Activated CD8-positive, alpha-beta memory T cell treated with anti-CD3 and anti-CD28 coated beads for 48 hours (primary cell): ENCODE measurements at places on chromosomes 16 and 17.

GRCh38 chr17:34578016-34578415 lies 1.4 kb upstream of the TMEM132E start:
- no peak for DNase-seq

GRCh38 chr17:81477173-81477572 lies 35.4 kb downstream of the ACTG1 start:
- no peak for DNase-seq

DNA sequence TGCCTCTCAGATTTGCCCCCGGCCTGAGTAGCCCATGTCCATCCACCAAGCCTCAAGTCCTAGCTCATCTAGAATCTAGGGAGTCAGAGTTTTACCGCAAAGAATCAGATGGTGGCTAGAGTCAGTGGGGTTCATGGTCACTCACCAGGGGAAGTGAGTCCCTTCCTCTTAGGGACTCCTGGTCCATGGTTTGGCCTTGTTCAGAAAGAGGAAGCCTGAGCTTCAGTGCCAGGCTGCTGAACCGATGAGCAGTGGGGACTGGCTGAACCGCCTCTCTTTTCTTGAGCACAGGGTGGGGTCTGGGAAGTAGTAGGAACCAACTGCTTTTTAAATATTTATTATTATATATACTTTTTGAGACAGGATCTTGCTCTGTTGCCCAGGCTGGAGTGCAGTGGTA lies 160.3 kb downstream of the NTN1 start:
- DNase-seq = no peak

GRCh38 chr17:80724775-80725266 lies 180.2 kb downstream of the RPTOR start:
- no peak for DNase-seq

- no peak for DNase-seq
These were observed 13.2 kb downstream of the IL4R start for GRCh38 chr16:27326738-27327585.

GRCh38 chr17:57517273-57517631 lies 227.8 kb downstream of the CCDC182 start:
- DNase-seq = no peak

GRCh38 chr16:69199382-69199781 lies 12.4 kb downstream of the SNTB2 start:
- DNase-seq = no peak

DNA sequence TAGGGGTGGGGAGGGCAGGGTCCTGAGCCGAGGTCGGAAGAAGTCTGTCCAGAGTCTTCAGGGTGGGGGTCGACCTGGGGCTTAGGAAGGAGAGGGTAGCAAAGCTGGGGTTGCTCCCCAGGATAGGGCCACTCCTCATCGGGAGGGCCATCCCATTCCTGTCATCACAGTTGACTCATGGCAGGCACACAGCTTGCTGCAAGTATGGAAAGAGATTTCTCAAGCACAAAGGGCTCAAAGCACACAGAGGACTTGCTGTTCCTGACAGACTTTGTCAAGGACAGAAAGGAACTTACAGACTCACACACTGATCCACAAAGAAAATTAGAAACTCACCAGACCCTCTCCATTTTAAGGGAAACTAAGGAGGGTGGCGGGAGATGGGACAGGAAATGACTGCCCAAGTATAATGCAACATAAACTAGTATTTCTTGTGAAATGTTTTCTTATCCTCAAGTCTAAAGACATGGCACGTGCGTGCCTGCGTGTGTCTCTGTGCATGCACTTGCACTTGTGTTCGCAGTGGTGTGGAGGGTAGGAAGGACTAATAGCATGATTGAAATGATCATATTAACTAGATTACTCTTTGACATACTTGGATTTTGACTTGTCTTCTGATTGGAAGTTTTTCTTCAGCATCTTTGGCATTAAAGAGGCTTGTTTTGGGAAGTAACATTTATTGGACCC lies 2.4 kb downstream of the AOC2 start:
- DNase-seq = no peak

GRCh38 chr16:27624154-27625049 lies 74.5 kb downstream of the KATNIP start:
- no peak for DNase-seq

- no peak for DNase-seq
These were observed 60.6 kb downstream of the RAB11FIP4 start for GRCh38 chr17:31452101-31452500.

DNA sequence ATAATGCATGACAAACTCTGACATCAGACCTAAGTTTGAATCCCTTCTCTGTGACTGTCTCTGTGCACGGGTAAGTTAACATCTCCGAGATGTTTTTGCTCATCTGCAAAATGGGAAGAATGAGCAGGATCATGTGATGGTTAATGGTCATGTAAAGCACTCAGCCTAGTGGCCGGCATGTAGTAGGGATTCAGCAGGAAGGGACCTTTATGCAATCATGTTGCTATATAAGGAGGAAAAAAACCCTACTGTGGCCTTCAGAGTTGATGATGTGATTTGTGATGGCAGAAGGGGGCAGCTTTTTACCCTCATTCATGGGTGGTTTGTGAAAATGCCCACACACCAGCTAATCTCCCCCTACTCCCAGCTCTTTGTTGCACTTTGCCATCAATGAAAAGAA lies 24.1 kb downstream of the CLEC16A start:
- no peak for DNase-seq

- DNase-seq = no peak
These were observed 86.1 kb upstream of the RBFOX1 start for GRCh38 chr16:7246578-7246977.

GRCh38 chr17:1511756-1512321 lies 4.6 kb downstream of the INPP5K start:
- DNase-seq = no peak

GRCh38 chr17:49986396-49987289 lies 8.4 kb downstream of the DLX3 start:
- DNase-seq = no peak

DNA sequence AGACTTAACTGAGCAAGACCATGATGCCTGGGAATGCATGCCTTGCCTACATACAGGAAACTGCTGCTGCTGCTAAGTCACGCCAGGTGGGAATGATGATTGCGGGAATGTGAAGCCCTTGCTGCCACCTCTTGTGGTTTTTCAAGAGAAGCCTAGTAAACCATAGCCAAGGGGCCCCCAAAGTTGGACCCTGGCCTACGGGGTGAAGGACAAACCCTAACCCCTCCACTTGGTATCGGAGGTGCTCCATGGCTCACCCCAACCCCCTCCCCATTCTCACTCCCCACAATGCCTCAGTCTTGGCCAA lies 233.9 kb downstream of the ZNF423 start:
- DNase-seq = no peak

- DNase-seq = no peak
These were observed 33.9 kb downstream of the SPECC1 start for GRCh38 chr17:20043021-20043420.

DNA sequence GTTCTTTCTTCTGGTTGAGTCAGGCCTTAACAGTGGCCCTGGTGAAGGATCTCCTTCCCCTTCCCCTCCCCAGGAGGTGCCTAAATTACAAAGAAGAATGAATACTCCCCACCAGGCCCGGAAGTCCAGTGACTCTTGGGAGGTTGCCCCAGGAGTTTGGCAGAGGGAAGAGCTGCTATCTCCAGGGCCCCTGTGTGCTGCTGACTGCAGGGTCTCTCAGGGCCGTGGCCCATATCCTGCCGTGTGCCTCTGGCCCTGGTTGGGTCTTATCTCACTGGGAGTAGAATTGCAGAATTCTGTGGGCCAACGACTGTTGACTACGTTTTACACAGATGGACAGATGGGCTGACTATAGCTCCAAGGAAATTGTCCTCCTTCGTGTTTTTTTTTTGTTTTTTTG lies 28.0 kb downstream of the AKAP1 start:
- no peak for DNase-seq

GRCh38 chr16:66474750-66475199 lies 47.7 kb downstream of the BEAN1 start:
- DNase-seq = no peak

GRCh38 chr17:65441053-65441605 lies 120.3 kb downstream of the AXIN2 start:
- no peak for DNase-seq

DNA sequence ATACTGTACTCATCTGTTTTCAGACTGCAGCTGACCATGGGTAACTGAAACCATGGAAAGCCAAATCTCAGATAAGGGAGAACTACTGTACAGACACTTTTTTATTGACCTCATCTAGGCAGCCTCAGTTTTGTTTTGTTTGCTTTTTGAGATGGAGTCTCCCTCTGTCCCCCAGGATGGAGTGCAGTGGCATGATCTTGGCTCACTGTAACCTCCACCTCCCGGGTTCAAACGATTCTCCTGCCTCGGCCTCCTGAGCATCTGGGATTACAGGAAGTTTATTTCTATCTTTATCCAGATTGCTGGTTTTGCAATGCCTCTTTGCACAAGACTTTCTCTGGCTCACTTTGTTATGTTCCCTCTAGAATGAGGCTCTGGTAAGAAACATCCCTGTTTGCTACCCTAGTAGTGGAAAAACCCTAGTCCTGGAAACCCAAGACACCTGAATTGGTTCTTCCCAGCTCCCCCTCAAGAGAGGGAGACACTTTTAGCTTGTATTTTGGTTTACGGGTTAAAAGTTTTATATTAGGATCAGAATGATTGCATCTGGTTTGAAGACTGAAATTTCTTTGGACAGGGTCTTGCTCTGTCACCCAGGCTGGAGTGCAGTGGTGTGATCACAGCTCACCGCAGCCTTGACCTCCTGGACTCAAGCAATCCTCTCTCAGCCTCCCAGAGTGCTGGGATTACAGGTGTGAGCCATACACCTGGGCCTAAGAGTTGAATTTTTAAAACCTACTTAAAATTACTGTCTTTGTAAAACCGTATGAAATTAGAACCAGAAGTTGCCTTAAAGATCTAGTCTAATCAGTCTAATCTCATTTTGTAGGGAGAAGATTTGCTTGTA lies 38.9 kb downstream of the ZNF207 start:
- no peak for DNase-seq

DNA sequence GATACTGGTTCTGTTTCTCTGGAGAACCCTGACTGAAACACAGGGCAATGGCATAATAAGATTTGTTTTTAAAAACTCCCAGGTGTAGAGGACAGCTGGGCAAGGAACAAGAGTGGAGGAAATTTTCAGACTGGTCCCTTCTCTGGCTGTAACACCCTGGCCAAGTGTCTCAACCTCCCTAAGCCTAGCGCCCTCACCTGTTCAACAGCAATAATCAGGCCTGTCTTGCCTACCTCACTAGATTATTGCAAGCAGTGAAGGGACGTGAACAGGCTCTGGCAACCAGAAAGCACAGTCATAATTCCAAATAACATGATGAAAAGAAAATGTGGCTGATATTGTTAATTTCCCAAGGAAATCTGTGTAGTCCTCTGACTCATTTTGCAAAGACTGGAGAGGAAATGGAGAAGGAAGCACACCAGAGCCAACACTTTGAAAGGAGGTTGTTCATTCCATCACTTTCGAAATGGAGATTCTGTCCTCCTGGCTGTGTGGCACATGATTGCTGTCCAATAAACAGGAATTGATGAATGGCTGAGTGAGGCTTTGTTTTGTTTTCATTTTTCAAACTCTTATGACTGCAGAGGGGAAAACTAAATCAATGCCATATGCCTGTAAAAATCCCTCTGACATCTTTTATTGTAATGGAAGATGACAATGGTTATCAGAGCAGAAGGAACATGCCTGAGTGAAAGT lies 87.5 kb upstream of the HLF start:
- no peak for DNase-seq

DNA sequence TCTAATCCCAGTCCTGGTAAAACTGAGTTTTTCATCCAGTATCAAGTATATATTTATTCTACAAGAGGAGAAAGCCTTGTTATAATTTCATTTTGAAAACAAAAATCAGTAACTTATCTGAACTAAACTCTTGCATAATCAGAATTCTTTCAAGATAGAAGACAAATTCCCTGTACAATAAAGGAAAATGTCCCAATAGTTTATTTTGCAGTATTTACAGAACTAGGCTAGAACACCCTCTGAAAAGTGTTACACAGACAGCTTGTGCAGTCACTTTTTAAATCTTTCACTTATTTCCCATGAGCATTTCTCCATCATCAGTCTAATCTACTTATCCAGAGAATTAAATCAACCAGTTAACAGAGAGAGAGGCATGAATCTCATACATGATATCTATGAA lies 48.5 kb downstream of the SPOP start:
- DNase-seq = no peak

GRCh38 chr17:61595418-61596186 lies 4.6 kb upstream of the NACA2 start:
- DNase-seq = no peak

GRCh38 chr16:64478252-64478906 lies 643.5 kb downstream of the CDH11 start:
- DNase-seq = no peak

DNA sequence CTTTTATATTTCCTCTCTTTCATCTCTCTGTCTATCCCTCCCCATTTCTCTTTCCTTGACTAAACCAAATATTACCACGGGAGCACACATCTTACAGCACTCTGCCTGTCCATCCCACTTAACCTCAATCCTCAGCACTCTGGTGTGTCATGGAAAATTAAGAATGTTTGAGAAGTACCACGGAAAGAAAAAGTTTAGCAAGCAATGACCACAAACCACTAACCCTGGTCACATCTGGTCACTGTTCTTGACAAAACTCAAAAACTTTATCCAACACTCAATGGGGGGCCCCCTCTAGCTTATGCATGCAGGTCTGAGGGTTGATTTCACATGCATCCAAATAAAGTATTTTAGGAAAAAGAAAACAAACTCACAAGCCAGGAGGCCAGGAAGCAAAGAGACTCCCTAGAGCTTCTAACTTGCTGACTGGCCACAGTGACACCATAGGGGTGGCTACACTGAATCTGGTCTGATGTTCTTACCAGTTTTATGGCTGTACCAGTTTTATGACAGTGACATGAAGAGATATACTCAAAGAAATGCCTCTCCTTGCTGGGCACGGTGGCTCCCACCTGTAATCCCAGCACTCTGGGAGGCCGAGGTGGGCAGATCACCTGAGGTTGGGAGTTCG lies 229.2 kb downstream of the STX8 start:
- no peak for DNase-seq

DNA sequence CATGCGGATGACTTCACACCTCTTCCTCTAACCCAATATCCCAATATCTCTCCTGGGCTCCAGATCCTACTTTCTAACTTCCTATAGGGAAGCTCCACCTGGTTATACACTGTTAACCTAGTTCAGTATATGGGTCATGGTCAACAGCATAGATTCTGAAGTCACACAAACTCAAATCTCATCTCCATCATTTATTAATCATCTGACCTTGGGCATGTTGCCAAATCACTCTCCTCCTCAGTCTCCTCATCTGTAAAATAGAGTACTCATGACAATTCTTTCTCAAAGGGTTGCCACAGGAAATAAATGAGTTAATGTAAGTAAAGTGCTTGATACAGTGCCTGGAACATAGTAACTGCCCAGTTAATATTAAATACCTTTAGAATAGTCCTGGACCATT lies 593 bp upstream of the CD300E start:
- no peak for DNase-seq

- no peak for DNase-seq
These were observed 88.5 kb downstream of the HELZ start for GRCh38 chr17:67156269-67157199.

DNA sequence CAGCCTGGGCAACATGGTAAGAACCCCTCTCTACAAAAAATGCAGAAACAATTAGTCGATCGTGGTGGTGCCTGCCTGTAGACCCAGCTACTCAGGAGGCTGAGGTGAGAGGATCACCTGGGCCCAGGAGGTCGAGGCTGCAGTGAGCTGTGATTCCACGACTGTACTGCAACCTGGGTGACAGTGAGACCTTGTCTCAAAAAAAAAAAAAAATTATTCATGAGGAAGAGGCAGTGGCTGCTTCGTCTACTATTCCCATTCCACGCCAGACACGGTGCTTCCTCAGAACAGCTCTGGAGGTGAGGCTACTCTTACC lies 52.2 kb upstream of the GSE1 start:
- no peak for DNase-seq

GRCh38 chr17:79544142-79544914 lies 66.5 kb downstream of the RBFOX3 start:
- no peak for DNase-seq
